Activated CD4-positive, alpha-beta T cell treated with anti-CD3 and anti-CD28 coated beads, Interleukin-2, amount 10 ng/mL, durations not matched to agents 24 days and 14 days (primary cell): ENCODE measurements at places on chromosomes 3 and 15. TPM values are rescaled to one million over a fixed set of nuclear protein-coding genes. Genes with fewer than 3 reads are reported as not detected.

The FBXW12 gene
- 0.14 and 0.28 TPM in 2 replicates for total RNA-seq

DNA sequence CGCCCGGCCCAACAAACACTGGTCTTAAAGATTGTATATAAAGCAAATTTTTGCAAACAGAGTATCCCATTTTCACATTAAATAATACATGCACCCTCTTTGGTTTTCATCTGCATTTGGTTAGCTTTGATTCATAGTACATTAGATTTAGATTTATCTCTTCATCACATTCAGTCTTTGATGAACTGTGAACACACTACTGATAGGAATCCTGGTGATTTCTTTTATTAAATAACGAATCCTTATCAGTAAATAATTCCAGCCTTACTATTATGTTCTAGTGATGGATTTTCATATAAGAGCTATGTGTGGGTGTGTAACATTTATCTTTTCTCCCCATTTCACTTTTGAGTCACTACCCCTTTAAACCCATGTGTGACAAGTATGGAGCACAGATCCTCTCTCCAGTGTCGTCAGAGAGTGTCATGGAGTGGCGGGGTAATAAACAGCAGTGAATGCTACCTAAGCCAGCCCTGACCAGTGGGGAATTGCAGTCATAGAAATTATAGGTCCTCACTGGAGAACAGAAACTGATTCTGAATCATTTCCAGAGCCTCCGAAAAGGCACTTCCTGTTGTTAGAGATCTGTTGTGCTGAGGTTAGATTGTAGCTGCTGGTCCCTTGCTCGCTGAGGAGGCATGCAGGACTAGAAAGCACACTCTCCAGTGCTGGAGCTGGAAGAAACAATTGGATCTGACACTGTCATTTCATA is 22.0 kb downstream of the SLC7A14 start:
- DNase-seq: peak; percentile 69

DNA sequence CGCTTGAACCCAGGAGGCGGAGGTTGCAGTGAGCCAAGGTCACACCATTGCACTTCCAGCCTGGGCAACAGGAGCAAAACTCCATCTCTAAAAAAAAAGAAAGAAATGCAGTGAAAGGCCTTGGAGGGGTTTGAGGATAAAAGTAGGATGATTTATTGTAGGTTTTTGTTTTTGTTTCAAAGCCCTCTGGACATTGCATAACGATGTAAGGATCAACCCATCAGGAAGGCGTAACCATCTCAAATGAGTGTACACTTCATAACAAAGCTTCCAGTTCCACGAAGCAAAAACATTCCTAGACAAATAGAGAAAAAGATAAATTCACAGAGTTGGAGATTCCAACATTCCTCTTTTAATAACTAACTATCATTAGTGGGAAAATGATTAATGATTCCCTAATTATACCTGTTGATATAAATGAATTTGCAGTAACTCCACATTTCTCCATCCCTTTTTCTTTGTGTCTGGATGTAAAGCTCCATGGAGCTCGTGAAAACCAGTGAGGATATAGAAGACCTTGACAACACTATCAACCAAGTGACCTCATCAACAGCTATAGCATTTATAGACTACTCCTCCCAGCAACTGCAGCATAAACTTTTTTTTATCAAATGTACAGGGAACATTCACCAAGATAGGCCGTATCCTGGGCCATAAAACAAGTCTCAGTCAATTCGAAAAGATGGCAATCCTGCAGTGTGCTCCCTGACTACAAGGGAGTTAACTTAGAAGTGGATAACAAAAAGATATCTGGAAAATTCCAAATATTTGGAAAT is 48.7 kb upstream of the PPP4R2 start:
- no peak for DNase-seq

The ISL2 gene
- total RNA-seq: 0.31 and 0.89 TPM in 2 replicates

GRCh38 chr15:81363276-81363675 is 10.7 kb downstream of the TMC3 start:
- no peak for DNase-seq

The GASK1A gene
- total RNA-seq: not detected in 2 replicates

The RTP4 gene
- 3.0 and 3.4 TPM in 2 replicates for total RNA-seq

DNA sequence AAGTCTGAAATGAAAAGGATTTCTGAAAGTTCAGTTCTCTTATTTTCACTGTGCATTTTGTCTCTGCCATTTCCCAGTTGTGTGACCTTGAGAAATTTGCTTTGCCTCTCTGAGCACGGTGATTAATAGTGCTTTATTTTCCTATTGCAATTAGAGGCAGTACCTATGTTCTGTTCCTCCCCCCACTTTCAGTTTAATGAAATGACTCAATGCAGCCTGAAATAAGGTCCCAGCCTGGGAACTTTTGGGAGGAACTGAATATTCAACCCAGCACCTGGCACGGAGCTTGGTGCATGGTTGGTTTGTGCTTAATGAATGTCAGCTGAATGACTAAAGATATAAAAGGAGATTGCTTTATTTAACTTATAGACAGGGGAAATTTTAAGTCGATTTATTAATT is 352.6 kb downstream of the PDCD6IP start:
- DNase-seq: no peak

- no peak for DNase-seq
Measured at GRCh38 chr3:13057282-13058040, 15.8 kb downstream of the IQSEC1 start.

GRCh38 chr3:12871404-12871983 is 30.1 kb upstream of the RPL32 start:
- DNase-seq: no peak

- no peak for DNase-seq
Measured at GRCh38 chr3:68681766-68682165, 250.6 kb downstream of the TAFA4 start.

DNA sequence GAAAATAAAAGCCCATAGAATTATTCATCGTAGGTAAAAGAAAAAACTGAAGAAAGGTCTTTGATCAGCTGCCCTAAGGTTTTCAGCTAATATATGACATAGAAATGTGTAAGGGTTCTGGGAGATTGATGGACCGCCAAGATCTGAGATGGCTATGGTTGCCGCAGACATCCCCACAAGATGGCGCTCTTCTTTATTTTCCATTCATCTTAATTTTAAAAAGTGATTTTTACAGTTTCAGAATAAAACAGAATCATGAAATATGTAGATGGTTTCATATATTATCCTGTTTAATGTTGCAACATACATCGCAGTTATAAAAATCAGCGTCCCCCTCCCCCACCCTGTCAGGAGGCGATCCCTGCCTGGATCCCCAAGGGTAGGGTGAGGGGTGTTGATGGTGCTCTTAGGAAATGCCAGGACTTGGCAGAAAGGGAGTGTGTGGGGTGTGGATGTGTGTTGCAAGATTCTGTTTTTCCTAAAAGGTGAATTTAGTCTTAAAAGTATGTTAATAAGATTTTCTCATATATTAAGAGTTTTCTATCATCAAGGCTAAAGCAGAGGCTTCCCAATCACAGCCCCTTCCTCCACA is 68.8 kb downstream of the ANXA2 start:
- DNase-seq: peak; percentile 73

The IL16 gene
- 93.2 and 97.2 TPM in 2 replicates for total RNA-seq

The POLQ gene
- 30.3 and 31.0 TPM in 2 replicates for total RNA-seq

The SLC2A2 gene
- total RNA-seq: not detected in 2 replicates

DNA sequence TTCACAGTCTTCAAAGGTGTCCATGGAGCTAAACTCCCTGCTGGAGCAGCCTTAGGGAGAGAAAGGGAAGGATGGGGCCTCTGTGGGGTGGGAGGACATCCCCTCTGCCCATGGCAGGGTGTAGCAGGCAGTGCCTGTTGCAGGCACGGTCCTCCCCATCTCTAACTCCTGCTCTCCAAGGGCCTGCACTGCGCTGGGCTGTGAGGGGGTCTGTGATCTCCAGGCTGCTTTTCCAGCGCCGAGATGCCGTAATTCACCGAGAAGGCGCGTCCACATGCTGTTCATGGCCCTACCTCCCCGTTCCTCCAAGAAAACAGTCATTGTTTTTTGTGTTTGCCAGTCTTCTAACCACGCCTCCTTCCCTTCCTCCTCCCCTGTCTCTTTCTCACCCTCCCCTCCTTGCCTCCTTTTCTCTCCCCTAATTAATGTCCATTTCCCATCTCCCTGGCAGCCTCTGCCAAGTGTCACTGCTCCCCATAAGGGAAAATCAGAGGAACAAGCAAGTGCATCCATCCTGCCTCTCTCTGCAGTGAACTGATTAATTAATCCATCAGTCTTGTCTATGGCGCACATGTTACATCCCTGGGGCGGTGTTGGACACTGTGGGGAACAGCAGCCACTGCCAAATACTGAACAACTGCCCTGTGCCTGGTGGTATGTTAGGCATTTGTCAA is 17.7 kb upstream of the LAMP3 start:
- DNase-seq: no peak

The CTDSPL gene
- 6.1 and 6.5 TPM in 2 replicates for total RNA-seq

DNA sequence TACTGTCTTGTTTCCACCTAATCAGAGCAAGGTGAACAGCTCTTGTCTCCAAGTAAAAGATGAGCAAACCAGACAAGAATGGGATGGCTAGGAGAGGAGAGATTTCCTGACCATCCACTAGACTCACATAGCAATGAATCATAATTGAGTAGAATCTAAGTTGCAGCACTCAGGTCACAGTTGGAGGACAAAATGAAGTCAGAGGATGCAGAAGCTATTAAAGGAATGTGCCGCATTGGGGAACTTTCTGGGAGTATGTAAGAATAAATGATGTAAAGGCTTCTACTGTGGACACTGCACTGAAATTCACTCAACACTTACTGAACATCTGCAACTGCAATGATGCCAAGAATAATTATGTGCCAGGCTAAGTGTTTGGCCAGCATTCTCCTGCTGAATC is 217.4 kb upstream of the WNT5A start:
- no peak for DNase-seq

The AADACL2 gene
- not detected in 2 replicates for total RNA-seq

- DNase-seq: no peak
Measured at GRCh38 chr15:35211240-35211902, 126.3 kb upstream of the NANOGP8 start.

- DNase-seq: peak; percentile 72
Measured at GRCh38 chr3:194640829-194641228, 7.6 kb upstream of the TMEM44 start.

- DNase-seq: no peak
Measured at GRCh38 chr15:77611767-77612166, 20.9 kb downstream of the LINGO1 start.

- no peak for DNase-seq
Measured at GRCh38 chr3:76943671-76944070, 96.2 kb upstream of the ROBO2 start.

DNA sequence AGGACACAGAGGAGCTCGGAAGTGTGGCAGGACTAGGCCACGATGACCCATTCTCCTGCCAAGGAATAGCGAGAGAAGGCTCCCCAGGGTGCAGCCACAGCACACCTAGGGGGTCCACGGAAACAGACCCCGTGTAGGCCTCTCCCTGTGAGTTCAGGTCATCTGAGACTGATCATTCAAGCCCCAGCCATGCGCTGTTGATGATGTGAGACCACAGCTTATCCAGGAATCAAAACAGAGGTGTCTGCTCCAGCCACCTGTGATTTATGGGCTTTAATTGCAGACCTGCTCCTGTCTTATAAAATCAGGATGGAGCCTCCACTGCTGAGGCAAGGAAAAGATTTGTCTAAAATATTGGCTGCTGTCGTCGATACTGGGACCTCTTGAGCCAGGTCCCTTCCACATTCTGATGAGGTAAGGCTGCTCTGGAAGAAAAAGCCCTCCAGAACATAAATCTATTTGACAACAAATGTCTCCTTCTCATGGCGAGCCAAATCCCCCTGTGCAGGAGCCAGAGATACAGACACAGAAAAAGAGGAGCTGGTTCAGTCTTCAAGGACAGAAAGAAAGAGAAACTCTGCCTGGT is 186.7 kb downstream of the TJP1 start:
- DNase-seq: no peak

The SLC15A2 gene
- 0.95 and 2.7 TPM in 2 replicates for total RNA-seq

DNA sequence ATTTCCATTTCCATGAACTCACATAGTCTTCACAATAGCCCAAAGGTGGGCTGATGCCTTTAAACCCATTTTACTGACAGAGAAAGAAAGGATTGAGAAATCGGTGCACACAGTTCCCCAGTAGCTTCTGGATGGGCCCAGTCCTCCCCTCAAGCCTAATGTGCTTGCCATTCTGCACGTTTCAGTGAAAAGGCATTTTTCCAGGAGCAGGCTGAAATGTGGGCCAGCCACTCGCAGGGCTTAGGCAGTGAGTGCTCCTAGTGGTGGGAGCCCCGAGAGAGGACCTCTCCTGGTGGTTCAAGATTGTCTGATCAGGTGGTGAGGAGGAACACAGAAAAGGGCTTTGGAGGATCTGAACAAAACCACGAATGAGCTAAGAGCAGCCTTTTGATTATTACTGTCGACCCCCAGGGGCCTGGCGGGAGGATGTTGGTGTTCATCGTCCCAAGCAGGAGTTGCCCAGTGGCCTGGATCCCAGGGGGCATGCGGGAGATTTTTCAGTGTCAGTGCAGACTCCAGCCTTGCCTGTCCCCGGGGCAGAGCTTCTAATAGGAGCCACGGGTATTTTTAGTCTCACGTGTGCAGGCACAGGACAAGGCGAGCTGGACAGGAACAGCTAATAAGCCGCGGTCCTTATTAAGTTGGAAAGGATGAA is 8.7 kb upstream of the KY start:
- DNase-seq: no peak

The KBTBD13 gene
- total RNA-seq: not detected in 2 replicates
